NCI-H748 treated with DMSO at 0.1 percent for 48 hours (cell line): ENCODE measurements at places on chromosomes 11 and 22.

GRCh38 chr11:12975195-12975594 is 33.9 kb upstream of the RASSF10 start:
- DNase-seq, result no peak

DNA sequence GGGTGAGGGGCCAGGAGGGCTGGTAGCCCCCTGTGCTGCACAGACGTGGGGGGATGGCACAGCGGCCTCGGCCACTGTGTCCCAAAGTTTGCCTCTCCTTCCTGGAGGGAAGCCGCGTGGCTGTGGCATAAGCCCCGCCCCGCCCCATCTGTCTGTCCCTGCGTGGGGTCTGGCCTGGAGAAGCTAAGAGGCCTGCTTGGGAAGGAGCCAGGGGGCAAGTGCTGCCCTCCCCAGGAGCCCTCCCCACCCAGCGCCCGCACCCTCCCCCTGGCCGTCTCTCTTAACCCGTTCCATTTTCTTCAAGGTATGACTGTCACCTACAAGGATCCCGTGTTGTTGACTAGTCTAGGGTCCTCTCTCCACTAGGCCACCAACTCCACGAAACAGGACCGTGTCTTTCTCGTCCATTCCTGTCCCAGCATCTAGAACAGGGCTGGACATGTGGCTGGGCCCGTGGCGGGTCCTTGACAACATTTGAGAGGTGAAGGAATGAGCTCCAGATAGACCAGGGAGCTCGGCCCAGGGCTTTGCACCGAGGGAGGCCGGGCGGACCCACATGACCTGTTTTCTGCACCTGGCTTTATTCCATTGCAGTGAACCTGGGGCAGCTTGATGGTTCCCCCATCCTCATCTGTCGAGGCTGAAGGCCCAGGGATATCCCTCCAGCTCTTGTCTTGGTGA is 428.0 kb downstream of the TBC1D22A start:
- no peak for DNase-seq

DNA sequence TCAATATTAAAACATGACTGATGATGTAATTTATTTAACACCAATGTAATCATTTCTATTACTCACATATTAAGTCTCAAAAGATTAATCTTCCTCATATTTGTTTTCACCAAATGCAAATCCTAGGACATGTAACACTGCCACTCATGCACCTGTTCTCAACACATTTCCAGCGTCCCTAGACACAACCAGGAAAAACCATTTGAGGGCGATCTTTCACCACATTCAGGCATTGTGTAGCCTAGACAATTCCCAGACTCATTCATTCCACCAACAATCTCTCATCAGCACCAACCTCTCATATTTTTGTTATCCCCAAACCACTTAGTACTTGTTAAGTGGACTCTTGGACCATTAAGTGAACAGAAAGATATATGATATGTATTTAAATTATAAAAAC is 66.1 kb downstream of the SLC36A4 start:
- DNase-seq, result peak; percentile 49

DNA sequence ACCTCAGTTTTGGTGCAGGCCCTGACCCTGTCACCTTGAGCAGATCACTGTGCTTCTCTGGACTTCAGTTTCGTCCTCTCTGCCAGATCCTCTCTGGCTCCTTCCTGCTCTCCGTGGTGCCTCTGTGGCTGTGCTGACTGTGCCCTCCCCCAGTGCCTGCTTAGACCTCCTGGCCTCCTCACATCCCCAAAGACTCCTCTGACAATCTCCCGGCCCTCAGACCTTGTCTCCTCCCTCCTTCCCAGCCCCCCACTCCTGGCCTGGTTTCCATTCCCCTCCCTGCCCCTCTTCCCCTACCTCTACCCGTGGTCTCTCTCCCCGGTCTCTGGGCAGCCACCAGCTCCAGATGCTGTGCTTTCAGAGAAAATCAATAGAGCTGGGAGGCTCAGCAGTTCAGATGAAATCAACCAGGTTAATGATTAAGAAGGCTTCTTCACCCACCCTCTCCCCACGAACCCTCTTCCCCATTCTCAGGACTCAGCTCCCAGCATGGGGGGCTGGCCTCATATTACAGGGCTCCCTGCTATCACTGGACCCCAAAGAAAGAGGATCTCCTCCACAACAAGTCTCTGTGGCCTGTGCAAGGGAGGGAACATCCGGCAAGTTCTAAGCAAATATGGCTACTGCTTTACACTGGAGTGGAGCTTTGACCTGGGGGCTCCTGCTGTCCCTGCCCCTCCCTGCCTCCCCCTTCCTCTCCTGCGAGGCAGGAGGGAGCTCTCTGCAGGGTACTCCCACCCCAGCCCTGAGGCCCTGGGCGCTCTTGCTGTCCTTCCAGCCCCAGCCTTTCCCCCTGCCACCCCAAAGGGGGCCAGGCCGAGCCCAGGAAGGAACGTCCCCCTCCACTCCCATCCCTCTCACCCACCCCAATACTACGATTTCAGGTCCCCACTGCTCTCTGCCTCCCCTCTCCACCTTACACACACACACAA is 8.5 kb downstream of the BACE1-AS start:
- no peak for DNase-seq

GRCh38 chr11:5275369-5276110 is 5.8 kb upstream of the HBE1 start:
- no peak for DNase-seq

GRCh38 chr22:37616201-37617083 is 7.8 kb downstream of the GGA1 start:
- DNase-seq, result no peak

- DNase-seq, result no peak
These were observed 2.5 kb downstream of the PARVG start for GRCh38 chr22:44183287-44183588.

- no peak for DNase-seq
These were observed 102.8 kb upstream of the NCAM1 start for GRCh38 chr11:112858289-112859023.

- peak; percentile 25 for DNase-seq
These were observed 109.3 kb downstream of the GGTLC2 start for GRCh38 chr22:22753526-22754267.

GRCh38 chr11:92180226-92180625 is 44.4 kb upstream of the FAT3 start:
- no peak for DNase-seq

GRCh38 chr11:131923309-131923708 is 552.9 kb downstream of the NTM start:
- DNase-seq, result no peak

- DNase-seq, result no peak
These were observed 14.9 kb downstream of the DCPS start for GRCh38 chr11:126318574-126319373.

DNA sequence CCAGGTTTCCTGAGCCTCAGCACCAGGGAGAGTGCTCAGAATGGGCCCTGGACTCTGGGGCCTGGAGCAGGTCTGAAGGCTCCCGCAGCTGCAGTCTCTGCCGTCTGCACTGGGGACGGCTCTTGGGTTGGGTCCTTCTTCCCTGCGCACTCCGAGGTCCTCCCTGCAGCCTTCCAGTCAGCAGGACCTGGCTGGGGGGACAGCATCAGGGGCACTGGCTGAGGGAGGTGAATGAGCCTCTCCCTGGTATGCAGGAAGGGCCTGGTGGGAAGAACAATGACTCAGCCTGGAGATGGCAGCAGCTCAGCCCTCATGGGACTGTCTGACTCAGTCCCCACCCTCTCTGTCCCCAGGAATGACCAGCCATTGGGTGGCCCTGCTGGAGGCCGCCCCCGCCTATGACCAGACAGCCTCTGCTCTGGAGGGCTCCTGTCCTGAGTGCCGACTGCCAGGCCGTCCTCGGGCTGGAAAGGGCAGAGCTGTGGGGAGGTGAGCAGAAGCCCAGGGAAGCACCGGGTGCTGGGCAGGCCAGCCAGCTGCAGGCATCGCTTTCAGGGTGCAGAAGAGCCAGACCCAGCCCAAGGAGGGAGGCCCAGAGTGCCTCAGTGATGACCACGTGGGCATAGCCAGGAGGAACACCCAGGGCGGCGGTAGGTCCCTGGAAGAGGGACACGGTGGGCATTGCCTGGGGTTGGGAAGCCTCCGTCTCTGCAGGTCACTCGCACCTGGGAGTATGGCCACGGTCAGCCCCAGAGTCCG is 455.0 kb downstream of the BRD1 start:
- no peak for DNase-seq

DNA sequence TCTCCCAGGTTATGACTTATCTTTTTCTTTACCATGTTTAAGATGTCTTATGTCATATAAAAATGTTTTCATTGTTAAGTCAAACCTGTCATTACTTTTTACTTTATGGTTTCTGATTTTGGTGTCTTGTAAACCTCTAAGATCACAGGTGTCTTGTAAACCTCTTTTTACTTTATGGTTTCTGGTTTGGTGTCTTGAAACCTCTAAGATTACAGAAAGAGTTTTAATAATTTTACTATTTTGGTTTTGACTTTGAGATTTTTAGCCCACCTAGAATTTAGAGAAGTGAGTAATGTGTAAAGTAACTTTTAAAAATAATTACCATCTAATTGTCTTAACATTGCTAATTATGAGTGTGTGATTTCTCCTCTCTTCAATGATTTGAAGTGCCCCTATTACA is 2.6 kb downstream of the CSF2RB start:
- DNase-seq, result no peak

GRCh38 chr11:67434395-67434881 is 3.0 kb downstream of the PTPRCAP start:
- no peak for DNase-seq
